ENCODE measurements at places on chromosomes 7 and 10. TPM values are rescaled to one million over a fixed set of nuclear protein-coding genes. Genes with fewer than 3 reads are reported as not detected.

DNA sequence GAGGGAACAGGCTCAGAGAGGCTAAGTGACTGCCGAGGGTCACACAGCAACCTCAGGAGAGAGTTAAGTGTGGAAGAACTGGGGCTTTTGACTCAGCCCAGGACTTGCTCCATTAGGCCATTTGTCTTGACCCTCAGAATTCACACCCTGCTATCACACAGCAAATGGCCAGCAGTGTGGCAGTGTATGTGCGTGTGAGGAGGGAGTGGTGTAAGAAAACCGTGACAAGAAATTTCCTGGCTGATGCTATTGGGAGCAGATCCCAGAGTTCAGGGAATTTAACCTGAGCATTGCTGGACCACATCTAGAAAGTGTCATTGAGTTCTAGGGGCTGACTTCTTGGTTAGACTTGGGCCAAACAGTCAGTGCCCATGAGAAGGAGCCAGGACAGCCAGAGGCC lies 18.4 kb downstream of the VWA2 start:
- DNase-seq, result no peak

DNA sequence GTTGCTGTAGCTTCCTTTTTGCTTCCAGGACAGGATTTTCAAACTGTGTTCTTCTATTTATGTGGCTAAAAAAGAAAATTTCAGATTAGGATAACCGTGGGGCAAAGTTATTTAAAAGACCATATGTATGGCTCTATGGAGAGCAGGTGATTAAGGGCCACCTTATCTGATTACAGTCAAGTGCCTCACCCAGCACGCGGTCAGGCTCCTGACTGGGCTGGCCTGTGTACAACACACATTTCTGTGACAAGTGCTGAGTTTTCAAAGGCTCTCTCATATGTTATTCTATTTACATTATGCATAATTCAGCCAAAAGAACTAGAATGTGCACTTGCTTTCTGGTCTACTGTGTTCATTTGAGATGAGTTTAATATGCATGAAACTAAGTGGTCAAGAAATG lies 547.4 kb downstream of the PHTF2 start:
- no peak for DNase-seq

DNA sequence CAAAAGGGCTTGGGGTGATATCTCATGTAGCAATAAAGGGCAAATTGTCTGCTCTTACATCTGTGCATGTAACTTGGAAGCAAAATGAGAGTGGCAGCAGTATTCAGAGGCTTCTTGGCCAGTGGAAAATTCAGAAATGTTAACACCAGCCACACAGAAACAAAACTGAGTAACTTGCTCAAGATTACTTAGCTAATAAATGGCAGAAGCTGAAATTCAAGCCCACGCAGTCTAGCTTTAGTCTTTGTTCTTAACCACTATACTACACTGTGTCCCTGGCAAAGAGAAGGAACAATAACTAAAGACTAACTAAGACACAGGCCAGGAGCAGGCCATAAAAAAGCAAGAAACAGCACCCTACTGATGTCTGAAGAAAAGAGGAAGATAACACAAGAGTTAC lies 185.9 kb upstream of the ASAH2 start:
- DNase-seq, result no peak

- DNase-seq, result no peak
These were observed 1.4 kb downstream of the FZD1 start for GRCh38 chr7:91265693-91266066.

The CTTNBP2 gene
- 23.7 TPM for total RNA-seq

The CACNB2 gene
- 73.5 TPM for total RNA-seq

The AKR1C4 gene
- total RNA-seq, result not detected

DNA sequence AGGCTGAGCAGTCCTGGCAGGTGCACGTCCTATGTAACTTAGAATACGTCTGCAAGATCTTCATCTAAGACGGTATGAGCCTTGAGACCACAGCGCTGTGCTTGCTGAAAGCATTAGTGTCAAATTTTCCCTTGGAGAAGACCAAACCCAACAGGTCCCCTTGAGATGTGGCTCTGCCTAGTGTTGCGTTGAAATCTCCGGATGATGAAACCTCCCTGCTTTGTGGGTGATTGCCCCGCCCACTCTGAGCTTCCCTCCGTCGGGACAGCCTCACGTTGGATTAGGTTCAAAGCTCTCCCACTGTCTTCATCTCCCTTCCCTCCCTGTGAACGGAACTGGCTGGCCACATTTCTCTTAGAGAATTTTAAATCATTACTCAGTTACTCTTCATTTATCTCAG lies 102.0 kb downstream of the ADARB2 start:
- DNase-seq, result no peak

DNA sequence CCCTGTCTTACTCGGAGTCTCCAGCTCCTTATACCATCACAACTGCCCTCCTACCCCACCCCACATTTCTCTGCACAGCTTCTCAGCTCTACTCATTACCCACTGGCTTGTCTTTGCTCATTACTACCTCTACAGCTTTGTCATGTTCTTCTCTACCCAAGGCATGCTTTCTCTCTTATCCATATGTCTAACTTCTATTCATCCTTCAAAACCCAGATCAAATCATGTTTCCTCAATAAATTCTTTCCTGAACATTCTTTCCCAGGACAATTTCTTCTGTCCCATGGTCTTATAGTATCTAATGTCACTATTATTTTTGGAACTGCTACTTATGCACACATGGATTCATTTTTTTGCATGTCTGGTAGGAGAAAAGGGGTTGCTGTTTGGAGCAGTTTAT lies 231.4 kb downstream of the PTEN start:
- no peak for DNase-seq

DNA sequence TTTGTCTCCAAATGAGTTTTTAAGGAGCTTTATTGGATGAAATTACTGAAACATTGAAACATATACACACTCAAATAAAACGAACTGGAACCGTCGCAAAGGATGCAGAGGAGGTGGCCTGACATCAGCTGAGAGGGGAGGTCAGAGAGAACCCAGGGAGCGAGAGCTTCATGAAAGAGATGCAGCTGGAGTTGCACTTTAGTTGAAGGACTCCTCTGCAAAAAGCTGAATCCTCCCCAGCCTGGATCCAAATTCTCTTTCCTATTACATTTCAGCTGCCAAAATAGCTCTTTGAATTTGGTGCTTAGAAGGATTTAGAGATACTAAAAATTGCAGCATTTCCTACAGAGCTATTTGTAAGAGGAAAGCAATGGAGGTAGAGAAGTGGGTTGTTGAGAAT lies 140.0 kb upstream of the DPP6 start:
- no peak for DNase-seq

The HOXA5 gene
- 15.8 TPM for total RNA-seq

DNA sequence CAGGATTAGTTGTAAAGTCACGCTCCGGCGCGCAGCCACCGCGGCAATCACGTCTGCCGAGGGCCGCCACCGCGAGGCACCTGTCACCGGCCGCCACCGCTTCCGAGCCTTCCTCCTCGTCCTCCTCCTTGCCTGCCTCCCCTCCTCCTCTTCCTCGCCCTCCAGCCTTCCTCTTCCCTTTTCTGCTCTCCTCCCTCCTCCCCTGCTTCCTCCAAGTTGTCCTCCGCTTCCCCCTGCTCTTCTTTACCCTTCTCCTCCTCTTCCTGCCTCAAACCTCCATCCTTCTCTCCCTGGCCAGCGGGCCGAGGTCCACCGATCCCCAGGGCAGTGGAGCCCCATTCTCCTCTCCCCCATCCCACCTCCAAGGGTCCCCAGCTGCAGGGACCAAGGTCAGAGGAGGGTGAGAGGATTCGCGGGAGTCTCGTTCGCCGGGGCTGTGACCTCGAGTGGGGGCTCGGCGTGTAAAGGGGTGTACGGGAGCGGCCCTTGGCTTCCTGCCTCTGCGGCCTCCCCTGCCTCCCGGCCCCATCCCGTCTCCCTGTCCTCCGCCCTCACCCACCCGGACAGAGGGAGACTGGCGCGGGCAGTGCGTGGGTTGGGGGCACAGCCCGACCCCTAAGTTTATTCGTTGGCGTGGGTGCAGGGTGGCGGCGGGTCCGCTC lies 89.5 kb upstream of the PAX2 start:
- DNase-seq, result no peak

DNA sequence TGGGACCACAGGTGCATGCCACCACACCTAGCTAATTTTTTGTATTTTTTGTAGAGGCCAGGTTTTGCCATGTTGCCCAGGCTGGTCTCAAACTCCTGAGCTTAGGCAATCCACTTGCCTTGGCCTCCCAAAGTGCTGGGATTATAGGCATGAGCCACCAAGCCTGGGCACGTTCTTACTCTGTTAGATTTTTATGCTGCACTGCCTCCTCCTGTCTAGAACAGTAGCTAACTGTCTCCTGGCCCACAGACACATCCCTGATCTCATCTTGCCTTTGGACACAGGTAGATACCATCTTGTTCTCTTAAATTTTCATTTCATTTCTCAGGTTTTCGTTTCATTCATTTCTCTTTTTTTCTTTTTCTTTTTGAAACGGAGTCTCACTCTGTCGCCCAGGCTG lies 41.1 kb downstream of the BLVRA start:
- no peak for DNase-seq

- DNase-seq, result no peak
These were observed 7.6 kb upstream of the C10orf105 start for GRCh38 chr10:71727105-71727737.

DNA sequence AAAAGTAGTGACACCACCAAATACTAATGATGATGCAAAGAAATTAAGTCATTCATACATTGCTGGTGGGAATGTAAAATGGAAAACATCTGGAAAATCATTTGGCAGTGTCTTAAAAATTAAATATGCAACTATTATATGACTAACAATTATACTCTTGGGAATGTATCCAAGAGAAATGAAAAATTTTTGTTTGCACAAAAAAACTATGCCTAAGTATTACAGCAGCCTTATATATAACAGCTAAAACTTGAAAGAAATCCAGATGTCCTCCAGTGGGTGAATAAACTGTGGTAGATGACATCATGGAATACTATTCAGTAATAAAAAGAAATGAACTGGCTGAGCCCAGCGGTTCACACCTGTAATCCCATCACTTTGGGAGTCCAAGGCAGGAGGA lies 132.0 kb downstream of the NEBL start:
- no peak for DNase-seq

The ADAM8 gene
- total RNA-seq, result 2.1 TPM

- no peak for DNase-seq
These were observed 183.7 kb upstream of the CDK1 start for GRCh38 chr10:60594476-60595051.

DNA sequence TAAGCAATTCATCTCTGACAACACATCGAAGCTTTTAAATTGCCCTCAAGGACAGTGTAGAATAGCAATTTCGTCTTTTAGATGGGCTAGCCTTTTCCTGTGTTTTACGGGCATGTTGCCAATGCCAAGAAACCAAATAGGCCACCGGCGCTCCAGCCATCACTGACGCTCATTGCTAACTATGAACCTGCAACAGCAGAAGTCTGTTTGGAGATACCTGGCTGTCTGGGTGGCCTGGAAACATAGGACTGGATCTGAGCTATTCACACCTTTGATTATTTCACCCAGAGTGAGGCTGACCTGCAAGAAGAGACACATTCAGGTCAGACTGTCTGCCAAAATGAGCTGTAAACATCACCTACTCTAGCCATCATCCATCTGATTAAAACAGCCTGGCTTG lies 12.0 kb downstream of the KPNA7 start:
- no peak for DNase-seq

The ATG9B gene
- total RNA-seq, result not detected

GRCh38 chr7:112074464-112074863 lies 131.7 kb downstream of the DOCK4 start:
- DNase-seq, result no peak
